Trophoblast cell (in vitro differentiated cells and primary cell): ENCODE measurements at places on chromosomes 3 and 15.

DNA sequence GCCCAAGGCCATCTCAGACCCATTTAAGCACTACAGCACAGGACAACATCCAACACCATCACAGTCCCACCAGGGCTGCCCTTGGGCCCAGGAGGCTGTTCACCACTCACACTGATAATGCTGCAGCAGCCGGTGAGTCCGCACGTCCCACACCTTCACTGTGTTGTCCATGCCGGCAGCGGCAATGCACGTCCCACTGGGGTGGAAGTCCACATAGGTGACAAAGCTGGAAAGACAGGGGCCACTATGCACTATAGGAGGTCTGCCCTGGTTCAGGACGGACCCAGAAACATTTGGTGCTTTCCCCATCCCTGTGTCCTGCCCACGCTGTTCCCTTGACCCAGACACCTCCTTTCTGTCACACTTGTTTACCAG lies 8.5 kb downstream of the POC1A start:
- DNase-seq = no peak

GRCh38 chr3:49021813-49022687 lies at the start of gene NDUFAF3:
Gene NDUFAF3, plus strand, starts transcription at chr3:49022121. Its CDS starts 24 bp downstream, at chr3:49022145.
- DNase-seq = peak; percentile 99

- DNase-seq = no peak
Observed at GRCh38 chr15:42576776-42577175, 1.4 kb downstream of the STARD9 start.

GRCh38 chr3:30577788-30578187 lies 28.6 kb upstream of the TGFBR2 start:
- DNase-seq = no peak

DNA sequence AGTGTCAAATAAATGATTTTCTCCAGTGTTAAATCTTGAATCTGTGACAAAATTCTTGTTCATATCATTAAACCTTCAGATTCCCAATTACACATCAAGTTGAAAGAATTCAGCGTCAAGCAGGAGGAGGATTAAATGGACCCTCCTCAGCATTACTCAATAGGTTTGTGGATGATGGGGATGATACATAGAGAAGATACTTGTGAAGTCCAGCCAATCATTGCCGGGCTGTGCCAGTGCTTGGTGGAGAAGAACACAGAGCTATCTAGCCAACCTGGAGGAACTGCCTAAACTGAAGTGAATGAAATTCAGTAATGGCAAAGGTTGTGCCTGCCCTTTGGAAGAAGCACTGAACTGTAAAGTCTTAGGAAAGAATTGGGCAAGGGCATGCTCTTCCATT lies 47.0 kb upstream of the PRICKLE2 start:
- DNase-seq = no peak

DNA sequence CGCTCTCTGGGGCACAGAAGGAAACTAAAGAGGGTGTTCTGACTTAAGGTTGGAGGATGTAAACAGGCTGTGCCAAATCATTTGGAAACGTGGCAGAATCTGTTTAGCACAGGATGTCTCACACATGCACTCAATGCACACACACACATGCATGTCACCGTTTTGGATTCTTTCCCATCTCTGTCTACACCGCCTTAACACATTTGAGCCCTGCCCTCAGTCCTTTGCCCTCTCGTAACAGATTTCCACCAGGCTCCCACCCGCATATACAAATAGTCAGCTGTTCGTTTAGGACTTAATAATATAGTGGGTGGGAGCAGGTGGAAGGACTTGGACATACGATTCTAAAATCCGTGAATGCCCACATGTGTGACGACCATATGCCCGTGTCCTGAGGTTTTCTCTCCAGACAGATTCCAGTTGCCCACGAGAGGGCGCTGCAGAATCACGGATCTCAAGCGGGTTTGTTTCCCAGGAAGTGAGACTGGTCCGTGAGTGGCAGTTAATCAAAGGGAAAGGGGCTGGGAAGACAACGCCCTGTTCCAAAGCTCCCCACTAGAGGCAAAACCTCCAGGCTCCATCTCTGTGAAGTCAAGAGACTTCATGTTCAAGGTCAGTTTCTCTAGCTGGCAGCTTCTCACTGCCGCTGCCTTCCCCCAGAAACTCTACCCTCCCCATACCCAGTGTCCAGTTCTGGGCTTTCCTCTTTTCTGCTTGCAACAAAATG lies 44.5 kb downstream of the NOX5 start:
- peak; percentile 72 for DNase-seq
